ENCODE measurements at places on chromosomes 5 and 9. TPM values are rescaled to one million over a fixed set of nuclear protein-coding genes. Genes with fewer than 3 reads are reported as not detected.

- peak; percentile 75 for DNase-seq
- H3K4me1 ChIP-seq = peaks cover 6% of the 10 kb centered on the region
- no peaks in the 10 kb centered on the region for H3K36me3 ChIP-seq
- no peak overlapping the region for H3K27ac ChIP-seq
- no peaks in the 10 kb centered on the region for H3K27me3 ChIP-seq
Observed at GRCh38 chr9:8660383-8660782, 860.8 kb upstream of the DMAC1 start.

DNA sequence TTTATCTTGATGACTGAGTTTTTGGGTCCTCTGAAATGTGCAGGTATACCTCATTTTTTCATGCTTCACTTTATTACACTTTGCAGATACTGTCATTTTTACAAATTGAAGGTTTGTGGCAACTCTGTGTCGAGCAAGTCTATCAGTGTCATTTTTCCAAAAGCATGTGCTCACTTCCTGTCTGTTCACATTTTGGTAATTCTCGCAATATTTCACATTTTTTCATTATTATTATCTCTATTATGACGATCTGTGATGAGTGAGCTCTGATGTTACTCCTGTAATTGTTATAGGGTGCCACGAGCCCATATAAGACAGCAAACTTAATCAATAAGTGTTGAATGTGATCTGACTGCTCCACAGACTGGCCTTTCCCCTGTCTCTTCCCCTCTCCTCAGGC lies 73.4 kb upstream of the FBXW11 start:
- peaks cover 18% of the 10 kb centered on the region for H3K4me1 ChIP-seq
- DNase-seq = no peak
- no peak overlapping the region for H3K27ac ChIP-seq
- no peak overlapping the region for H3K4me3 ChIP-seq
- peaks cover 8% of the 10 kb centered on the region for H3K36me3 ChIP-seq
- H3K27me3 ChIP-seq = no peaks in the 10 kb centered on the region

DNA sequence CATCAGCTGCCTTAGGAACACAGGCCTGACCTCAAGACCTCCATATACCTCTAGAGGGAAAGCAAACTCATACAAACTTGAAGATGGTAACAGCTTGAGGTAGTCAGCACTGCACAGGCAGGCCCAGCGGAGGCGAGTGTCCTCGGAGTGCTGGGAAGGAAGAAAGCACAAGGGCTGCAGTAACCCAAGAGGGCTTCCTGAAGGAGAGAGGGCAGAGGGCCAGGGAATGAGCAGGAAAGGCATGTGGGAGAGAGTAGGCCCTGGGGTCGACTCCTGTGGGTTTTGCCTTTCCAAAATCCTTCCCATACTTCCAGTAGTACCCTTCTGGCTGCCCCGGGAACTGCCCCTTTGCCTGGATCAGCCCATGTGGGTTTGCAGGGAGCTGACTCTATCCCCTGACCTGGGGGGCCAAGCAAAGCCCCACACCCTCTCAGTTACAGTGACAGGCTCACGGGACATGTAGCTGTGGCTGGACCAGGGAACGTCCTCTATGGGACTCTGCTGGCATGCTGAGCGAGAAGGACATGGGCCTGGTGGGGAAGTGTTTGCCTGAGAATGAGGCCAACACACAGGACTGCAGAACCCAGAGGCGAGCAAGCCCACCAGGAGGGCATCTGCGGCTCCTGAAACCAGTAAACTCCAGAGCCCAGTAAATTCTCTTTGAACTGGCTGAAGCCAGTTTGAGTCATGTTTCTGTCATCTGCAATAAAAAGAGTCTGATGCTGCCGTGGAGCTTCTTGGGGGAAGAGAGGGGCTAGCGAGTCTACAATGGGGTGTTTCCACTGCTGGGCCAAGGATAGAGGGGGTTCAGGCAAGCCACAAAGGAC lies 64.1 kb downstream of the COL23A1 start:
- H3K4me3 ChIP-seq = no peak overlapping the region
- H3K36me3 ChIP-seq = no peaks in the 10 kb centered on the region
- no peaks in the 10 kb centered on the region for H3K27me3 ChIP-seq
- H3K4me1 ChIP-seq = no peaks in the 10 kb centered on the region
- no peak for DNase-seq

DNA sequence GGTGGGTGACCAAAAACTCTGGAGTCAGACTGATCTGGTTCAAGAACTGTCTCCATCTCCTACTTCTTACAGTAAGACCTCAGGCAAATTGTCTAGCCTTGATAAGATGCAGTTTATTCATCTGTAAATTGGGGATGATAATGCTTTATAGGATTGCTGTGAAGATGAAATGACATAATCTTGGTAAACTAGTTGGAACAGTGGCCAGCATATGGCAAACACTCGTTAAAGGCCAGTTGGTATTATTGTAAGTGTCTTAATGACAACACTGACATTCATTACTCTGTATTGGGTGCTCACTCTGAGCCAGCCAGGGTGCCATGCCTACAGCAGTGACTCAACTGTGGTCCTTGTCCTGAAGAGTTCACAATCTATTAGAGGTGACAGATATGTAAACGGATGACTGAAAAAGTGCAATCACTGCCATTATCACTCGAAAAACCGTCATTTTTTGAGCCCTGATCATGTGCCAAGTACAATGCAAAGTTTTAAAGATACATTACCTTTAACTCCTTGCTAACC lies 84.9 kb upstream of the HSPA9 start:
- no peaks in the 10 kb centered on the region for H3K36me3 ChIP-seq
- no peak overlapping the region for H3K27ac ChIP-seq
- peaks cover 42% of the 10 kb centered on the region for H3K27me3 ChIP-seq
- DNase-seq = no peak
- no peak overlapping the region for H3K4me3 ChIP-seq

DNA sequence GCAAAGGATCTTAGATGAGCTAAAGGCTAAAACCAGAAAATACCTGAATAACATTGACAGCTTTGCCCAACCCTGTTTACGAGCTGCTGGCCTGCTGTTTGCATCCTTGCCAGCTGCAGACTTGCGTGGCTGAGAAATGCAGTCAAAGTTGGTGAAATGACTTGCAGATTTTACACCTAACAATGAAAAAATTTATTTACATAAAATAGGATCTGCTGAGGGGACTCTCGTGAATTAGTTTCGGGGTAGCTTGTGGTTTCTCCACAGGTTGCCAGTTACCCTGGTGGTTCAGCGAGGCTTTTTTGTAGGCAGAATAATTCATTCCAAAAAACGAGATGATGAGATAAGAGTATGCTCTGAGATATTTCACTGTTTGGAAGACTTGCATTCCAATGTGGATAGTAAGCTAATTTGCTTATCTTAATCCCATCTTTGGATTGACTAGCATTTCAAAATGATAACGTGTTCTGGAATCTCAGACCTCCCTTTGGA lies 65.7 kb upstream of the FANCC start:
- peak; percentile 83 for DNase-seq
- no peaks in the 10 kb centered on the region for H3K36me3 ChIP-seq
- peaks cover 24% of the 10 kb centered on the region for H3K4me1 ChIP-seq
- no peak overlapping the region for H3K4me3 ChIP-seq
- H3K27ac ChIP-seq = peak overlapping the region; percentile 11

GRCh38 chr5:67058998-67059743 lies 137.4 kb downstream of the CD180 start:
- no peaks in the 10 kb centered on the region for H3K27me3 ChIP-seq
- H3K36me3 ChIP-seq = no peaks in the 10 kb centered on the region
- peak overlapping the region; percentile 68 for H3K27ac ChIP-seq
- H3K4me3 ChIP-seq = peak overlapping the region; percentile 18
- H3K4me1 ChIP-seq = peaks cover 21% of the 10 kb centered on the region

GRCh38 chr5:75717082-75717922 lies at the start of gene POC5:
POC5 (minus strand) TSS chr5:75717437; CDS start chr5:75712937, 4,500 bp downstream.
- H3K4me1 ChIP-seq = peaks cover 8% of the 10 kb centered on the region
- peaks cover 2% of the 10 kb centered on the region for H3K27me3 ChIP-seq
- DNase-seq = peak; percentile 89
- peak within 1 kb of the TSS; percentile 94 for H3K4me3 ChIP-seq

MCTP1 gene
- total RNA-seq = 45.9 TPM

PCDHA1 gene
- total RNA-seq = not detected

Measured in astrocyte (in vitro differentiated cells and primary cell).